Naive B cell (primary cell): ENCODE measurements at places on chromosomes 11 and 22.

DNA sequence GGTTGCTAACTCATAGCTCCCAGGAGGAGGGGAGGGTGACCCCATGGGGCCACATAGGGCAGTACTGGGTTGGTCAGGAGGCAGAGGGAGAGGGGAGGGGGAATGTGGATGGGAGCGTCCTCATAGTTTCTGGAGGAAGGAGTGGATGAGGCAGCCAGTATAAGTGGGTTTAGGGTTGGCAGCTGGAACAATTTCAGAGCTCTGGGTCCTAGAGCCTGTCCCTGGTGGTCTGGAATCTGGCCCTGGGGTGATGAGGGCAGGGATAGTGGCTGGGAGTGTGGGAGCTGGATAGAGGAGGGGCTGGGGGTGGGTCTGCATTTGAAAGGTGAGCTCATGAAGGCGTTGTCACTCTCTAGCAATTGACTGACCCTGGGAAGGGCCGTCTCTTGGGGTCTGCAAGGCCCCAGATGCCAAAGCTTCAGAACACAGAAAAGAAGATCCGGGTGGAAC lies 5.3 kb upstream of the MRGPRG start:
- no peak for DNase-seq

DNA sequence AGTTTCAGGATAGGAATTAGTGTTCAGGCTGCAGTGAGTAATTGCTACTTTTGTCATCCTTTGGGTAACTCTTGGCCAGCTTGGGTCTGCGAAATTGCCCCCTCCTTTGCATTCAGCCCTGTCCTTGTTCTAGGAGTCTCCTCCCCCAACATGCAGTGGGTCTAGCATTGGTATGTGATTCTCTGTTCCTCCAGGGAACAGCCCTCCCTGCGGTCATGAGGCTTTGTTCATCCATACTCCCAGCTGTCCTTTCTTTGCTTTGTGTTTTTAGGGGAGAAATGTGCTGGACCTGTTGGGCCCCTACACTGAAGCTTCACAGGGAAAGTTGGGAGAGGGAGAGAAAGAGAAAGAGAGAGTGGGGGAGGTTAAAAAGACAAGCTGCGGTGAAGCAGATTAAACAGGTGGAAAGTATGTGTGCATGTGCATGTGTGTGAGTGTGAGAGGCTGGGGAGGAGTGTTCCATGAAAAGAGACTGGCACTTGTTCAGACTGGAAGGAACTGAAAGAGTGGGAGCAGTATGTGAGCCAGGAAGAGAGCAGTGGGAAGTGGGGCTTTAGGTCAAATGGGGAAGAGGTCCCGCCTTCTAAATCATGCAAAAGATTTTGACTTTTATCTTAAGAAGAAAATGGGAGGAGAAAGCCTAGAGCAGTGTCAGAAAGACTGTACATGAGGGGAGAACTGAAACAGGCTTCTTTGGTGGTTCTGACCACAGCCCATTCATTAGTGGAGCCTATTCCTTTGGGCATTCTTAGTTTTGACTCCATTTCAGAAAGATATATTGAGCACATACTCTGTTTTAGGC lies 17.9 kb upstream of the SESN3 start:
- DNase-seq, result no peak

GRCh38 chr11:72939031-72939430 lies 124.8 kb downstream of the ATG16L2 start:
- no peak for DNase-seq

GRCh38 chr22:23256171-23256932 lies 76.0 kb downstream of the BCR start:
- DNase-seq, result no peak

DNA sequence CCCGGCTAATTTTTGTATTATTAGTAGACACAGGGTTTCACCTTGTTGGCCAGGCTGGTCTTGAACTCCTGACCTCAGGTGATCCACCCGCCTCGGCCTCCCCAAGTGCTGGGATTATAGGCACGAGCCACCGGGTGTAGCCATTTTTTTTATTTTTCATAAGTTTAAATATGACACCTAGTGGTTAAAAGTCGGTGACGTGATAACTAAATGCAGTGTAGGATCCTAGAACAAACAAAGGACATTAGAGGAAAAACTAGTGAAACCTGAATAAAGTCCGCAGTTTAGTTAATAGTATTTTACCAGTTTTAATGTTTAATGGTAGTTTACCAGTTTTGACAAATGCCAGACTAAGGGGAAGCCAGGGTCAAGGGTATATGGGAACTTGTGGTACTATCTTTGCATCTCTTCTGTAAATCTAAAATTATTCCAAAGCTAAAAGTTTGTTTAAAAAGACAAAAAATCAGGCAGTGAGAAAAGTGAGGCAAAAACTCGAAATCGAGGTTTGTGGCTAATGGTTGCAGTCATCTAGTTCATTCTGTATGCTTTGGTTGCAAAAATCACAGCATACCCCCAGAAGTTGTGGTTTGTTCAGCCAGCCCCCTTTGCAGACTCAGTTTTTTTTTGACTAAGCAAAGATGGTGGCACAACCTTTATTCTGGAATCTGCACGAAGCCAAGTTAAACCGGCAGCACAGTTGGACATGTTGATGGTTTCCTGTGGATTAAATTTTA lies 29.6 kb downstream of the TOM1 start:
- DNase-seq, result no peak

GRCh38 chr11:14687943-14688627 lies 44.5 kb downstream of the PDE3B start:
- no peak for DNase-seq
